ENCODE measurements at places on chromosomes 7 and 10.
A peak's percentile ranks its signal among the peaks of the same experiment; 100 is the strongest.

DNA sequence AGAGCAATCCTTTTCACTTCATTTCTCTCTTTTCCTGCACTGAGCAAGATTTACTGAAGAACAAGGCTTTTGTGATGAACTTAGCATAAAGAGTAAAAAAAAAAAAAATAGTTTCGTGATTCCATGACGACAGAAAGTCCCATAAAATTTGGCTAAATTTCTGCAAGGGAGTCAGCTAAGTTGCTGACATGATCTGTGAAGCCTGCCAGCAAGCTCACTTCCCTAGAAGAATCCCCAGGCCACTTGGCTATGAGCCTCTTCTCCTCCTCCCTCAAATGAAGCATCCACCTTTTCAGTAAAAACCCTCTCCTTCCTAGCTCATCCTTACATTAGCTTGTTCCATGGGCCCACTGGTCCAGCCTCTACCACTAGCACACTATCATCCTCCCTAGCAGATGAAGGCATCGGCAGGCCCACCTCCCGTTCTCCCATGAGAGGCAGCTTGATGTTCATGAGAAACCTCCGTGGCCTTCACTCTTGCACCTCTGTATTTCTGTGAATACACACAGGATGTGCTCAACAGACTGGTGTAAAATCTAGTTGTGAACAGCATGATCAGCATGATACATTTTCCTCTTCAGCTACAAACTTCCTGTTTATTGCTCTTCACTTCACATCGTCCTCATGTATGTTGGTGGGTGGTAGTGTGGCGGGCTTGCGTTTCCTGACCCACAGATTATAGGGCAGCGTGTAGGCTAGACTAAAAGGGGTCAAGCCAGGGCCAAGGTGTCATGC, 30.9 kb downstream of the GIMAP8 start:
- H3K4me1 ChIP-seq, result no peaks in the 10 kb centered on the region
- DNase-seq, result no peak
- peaks cover 4% of the 10 kb centered on the region for H3K27me3 ChIP-seq
- H3K36me3 ChIP-seq, result no peaks in the 10 kb centered on the region

GRCh38 chr7:96708872-96709271, 774 bp downstream of the SEM1 start:
- peaks cover 1% of the 10 kb centered on the region for H3K27me3 ChIP-seq
- H3K27ac ChIP-seq, result peak overlapping the region; percentile 99
- H3K36me3 ChIP-seq, result no peaks in the 10 kb centered on the region
- peak overlapping the region; percentile 93 for H3K4me3 ChIP-seq

- no peak overlapping the region for H3K27ac ChIP-seq
- DNase-seq, result peak; percentile 56
- H3K27me3 ChIP-seq, result no peaks in the 10 kb centered on the region
- H3K36me3 ChIP-seq, result peaks cover 3% of the 10 kb centered on the region
These were observed 60.2 kb upstream of the MKRN1 start for GRCh38 chr7:140539461-140539860.

GRCh38 chr7:18262058-18262457, 233.5 kb upstream of the HDAC9 start:
- no peaks in the 10 kb centered on the region for H3K4me1 ChIP-seq
- DNase-seq, result no peak
- H3K36me3 ChIP-seq, result peaks cover 3% of the 10 kb centered on the region
- H3K27ac ChIP-seq, result no peak overlapping the region

- no peaks in the 10 kb centered on the region for H3K36me3 ChIP-seq
- no peaks in the 10 kb centered on the region for H3K4me1 ChIP-seq
- H3K27ac ChIP-seq, result no peak overlapping the region
- H3K27me3 ChIP-seq, result peaks cover 2% of the 10 kb centered on the region
- H3K4me3 ChIP-seq, result no peak overlapping the region
These were observed 95.5 kb downstream of the MBL2 start for GRCh38 chr10:52677086-52677485.

DNA sequence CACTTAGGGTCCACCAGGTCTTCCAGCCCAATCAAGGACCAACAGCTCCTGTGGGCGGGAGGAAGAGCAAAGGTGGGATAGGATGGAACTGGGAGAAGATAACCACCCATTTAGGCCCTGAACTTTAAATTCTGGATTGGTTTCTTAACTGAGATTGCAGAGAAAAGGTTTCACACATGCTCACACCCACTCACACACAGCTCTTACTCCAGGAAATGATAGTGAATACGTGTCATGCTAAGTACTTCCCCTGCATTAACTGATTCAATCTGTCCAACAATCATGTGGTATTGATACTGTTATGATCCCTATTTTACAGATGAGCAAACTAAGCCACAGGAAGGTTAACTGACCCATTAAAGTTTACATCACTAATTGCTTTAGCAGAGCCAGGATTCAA, 4.6 kb upstream of the CYP3A4 start:
- H3K4me3 ChIP-seq, result no peak overlapping the region
- H3K36me3 ChIP-seq, result no peaks in the 10 kb centered on the region
- H3K4me1 ChIP-seq, result no peaks in the 10 kb centered on the region
- H3K27me3 ChIP-seq, result peaks cover 27% of the 10 kb centered on the region

Data from chondrocyte (in vitro differentiated cells).